Effector memory CD4-positive, alpha-beta T cell (primary cell): ENCODE measurements at places on chromosomes 3 and 15.

GRCh38 chr15:78208887-78209645, 25.3 kb downstream of the ACSBG1 start:
- no peak for DNase-seq

GRCh38 chr15:77083381-77084160, 12.7 kb upstream of the TSPAN3 start:
- DNase-seq, result peak; percentile 27

DNA sequence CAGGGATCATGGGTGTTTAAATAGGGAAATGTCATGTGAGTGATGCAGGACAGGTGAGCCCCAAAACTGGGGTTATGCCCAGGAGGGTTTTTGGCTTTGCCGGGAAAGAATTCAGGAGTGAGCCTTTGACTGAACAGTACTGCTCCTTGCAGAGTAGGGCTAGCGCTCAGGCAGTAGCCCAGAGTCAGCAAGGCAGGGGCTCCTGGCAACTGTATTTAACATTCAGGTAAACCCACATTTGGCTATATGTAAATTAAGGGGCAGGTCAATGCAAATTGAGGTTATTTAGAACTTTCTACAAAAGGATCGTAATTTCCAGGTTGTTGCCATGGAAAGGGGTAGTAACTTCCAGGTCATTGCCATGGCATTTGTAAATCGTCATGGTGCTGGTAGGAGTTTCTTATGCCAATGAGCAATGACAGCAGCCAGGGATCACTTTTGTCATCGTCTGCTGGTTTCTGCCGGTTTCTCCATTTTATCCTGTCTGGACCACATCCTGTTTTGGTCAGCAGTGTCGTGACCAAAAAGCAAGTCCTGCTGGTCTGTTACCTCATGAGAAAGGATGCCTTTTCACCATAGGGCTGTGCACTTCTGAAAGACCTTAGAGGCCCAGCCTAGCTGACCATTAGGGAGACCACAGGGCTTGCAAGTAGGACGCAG, 24.3 kb downstream of the MTHFS start:
- peak; percentile 49 for DNase-seq

DNA sequence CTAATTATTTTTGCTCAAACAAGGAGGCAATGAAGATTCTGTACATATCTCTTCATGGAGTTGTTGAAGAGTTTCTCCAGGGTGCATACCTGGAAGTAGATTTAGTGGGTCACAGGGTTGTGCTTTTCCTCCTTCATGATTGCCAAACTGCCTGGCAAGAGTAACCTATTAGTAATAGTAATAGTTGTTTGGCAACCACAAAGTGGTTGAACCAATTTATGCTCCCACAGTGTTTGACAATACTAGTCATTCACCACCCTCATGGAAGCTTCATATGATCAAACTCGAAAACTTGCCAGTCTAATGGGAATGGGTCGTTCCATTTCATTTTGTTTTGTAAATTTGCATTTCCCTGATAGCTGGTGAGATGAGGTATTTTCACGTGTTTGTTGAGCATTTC, 57.8 kb downstream of the TLE3 start:
- DNase-seq, result no peak

DNA sequence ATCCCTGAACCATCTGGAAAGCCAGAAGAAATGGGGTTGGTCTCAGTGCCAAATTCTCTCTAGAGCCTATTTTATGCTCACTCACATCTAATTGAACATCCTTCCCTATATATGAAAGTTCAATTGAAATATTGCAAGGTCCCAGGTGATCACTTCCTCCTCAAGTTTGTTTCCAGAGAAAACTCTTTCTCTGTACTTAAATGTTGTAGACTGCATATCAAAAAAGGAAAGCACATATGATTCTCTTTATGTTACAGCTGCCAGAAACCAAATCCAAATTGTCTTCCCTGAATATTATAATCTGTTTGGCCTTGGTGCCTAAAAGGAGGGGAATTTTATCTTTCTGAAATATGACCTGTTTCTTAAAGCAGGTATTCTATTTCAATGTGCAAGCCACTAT, 93.3 kb downstream of the SHOX2 start:
- no peak for DNase-seq
